ENCODE measurements at places on chromosomes 4 and X.

DNA sequence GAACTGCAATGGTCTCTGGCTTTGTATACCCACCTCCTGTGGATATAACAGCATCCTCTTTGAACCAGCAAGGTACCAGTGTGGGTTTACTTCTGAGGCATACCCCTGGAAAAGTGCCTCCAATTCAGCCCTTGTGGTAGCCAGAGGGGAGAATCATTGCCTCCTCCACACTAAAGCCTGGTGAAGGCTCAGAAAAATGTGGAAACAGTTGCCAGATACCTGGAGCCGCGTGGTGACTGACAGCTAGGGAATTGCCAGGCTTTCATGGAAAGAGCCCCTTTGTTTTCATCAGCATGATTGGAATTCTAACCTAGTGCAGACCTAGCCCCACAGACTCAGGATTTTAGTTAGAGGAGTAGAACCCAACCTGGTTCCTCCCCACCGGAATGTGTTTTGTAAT is 168.6 kb upstream of the KLF3 start:
- no peak for DNase-seq

DNA sequence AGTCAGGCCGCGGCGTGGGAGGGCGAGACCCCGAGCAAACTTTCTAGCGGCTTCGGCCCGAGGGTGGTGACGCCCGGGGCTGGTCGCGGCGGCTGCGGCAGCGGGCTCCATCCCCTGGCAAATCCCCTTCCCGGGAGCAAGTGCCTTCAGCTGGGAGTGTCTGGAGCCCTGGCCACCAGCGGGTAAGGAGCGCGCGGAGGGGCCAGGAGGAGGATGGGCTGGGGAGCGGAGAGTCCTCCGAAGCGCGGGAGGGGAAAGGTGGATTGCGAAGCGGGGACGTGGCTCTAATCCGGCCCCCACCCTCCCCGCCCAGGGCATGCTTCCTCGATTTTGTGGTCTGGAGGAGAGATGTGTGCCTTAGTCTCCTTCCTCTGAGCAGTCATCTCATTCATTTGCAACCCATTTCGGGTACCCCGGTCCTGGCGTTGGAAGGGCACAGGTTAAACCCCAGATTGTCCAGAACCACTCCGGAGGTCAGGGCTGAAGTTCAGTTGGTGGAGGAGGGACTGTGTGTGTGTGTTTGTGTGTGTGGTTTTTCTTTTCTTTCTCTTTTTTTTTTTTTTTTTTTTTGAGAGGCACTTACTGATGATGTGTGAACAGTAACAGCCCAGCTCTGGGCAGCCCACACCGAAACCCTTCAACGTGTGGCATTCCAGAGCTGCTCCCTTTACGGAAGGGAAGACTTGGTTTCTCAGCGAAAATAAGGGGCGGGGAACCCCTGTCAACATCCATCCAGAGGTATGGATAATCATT is 516 bp downstream of the SGMS2 start:
- DNase-seq = peak; percentile 71

GRCh38 chr4:112633477-112634235 is 3.1 kb downstream of the ZGRF1 start:
- DNase-seq = no peak

DNA sequence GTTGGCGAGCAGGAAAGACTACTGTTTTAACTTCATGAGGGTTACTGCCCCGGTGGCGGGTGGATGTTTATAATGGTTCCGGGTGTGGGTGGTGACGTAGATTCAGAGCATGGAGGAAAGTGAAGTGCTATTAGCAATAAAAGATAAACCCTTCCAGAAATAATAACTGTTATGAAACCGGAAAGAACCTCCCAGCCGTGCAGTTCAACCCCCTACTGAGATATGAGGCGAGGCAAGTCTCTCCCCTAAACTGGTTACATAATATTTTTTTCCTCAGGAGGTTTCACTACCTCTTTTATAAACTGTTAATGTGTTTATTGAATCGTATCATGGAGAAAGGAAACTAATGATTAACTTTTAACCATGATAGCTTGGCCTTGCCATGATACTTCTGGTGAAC is 33.9 kb upstream of the STIM2 start:
- DNase-seq = no peak

- DNase-seq = no peak
Observed at GRCh38 chrX:65744965-65745364, 77.5 kb downstream of the MSN start.

- DNase-seq = no peak
Observed at GRCh38 chrX:9671998-9672397, 93.6 kb downstream of the GPR143 start.

DNA sequence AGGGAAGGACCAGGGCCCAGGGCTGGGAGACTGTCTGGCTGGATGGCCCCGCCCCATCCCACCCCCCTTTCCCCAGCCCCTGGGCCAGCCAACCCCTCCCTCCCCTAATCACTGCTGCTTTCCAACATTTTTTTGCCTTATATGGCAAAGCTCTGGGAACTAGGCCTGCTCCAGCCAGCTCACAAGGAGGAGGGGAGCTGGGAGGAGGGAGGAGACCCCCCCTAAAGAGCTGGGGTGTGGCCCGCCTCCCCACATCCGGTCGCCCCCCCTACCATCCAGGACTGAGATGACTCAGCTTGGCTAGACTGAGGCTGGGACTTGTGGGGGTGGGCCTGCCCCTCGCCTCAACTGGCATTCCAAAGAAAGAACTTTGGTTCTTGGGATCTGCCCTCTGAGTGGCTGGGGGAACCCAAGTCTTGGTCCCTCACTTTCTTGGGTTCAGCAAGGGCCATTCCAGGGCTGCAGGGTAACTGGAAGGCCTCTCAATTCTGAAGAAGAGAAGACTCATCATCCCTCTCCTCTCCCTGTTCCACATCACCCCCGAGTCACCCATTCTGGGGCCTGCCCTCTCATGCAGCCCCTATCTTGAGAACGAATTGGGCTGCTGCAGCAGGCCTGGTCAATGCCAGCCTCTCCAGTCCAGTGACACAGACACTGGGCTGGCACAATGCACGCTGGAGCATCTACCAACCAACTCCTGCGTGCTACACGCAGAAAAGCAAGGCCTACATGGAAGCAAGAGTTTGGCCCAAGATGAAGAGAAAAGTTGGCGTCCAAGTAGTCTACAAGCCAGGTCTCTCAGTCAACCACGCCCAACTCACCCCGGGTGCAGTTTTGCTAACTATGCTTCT is 4.8 kb downstream of the FLNA start:
- no peak for DNase-seq

- DNase-seq = no peak
Observed at GRCh38 chrX:34901761-34902160, 40.8 kb upstream of the FAM47B start.

- DNase-seq = no peak
Observed at GRCh38 chrX:69107231-69107739, 58.0 kb downstream of the PJA1 start.

- no peak for DNase-seq
Observed at GRCh38 chr4:158861281-158861680, 92.5 kb downstream of the FNIP2 start.

DNA sequence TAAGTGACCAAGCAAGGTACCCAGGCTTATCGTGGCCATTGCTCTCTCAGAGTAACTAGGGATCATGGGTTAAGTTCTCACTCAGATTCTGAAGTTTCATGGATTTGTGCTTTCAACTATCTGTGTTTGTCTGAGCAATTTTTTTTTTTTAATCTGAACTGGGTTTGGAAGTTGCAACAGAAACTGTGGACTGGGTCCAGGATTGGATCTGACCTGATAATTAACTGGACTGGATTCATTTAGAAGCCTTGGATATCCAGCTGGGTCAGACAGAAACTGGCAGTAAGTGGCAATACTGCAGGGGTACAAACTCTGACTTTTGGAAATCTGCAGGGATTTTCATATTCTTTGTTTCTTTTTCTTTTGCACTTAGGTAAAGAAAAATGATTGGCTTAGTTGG is 38.7 kb upstream of the FGF2 start:
- no peak for DNase-seq

- no peak for DNase-seq
Observed at GRCh38 chrX:14997271-14997670, 124.0 kb downstream of the MOSPD2 start.

- no peak for DNase-seq
Observed at GRCh38 chrX:47500554-47500953, 17.5 kb upstream of the ZNF41 start.
